ENCODE measurements at places on chromosomes 11 and 22. TPM values are rescaled to one million over a fixed set of nuclear protein-coding genes. Genes with fewer than 3 reads are reported as not detected.

The LDHAL6A gene
- not detected for total RNA-seq

The OR8G1 gene
- total RNA-seq: not detected

The TH gene
- under 0.01 TPM for total RNA-seq

The SMCO4 gene
- 5.2 TPM for total RNA-seq

The KRTAP5-10 gene
- total RNA-seq: not detected

The LYVE1 gene
- 5.9 TPM for total RNA-seq

The PEX16 gene
- total RNA-seq: 26.8 TPM

The MMP3 gene
- total RNA-seq: not detected

The PNPLA5 gene
- total RNA-seq: not detected

The ELMOD1 gene
- total RNA-seq: 0.38 TPM

The MS4A15 gene
- total RNA-seq: not detected

The AASDHPPT gene
- total RNA-seq: 57.6 TPM

The C11orf42 gene
- total RNA-seq: not detected

Data from vein endothelial cell (primary cell).